ENCODE measurements at places on chromosomes 2 and 18. TPM values are rescaled to one million over a fixed set of nuclear protein-coding genes. Genes with fewer than 3 reads are reported as not detected.

DNA sequence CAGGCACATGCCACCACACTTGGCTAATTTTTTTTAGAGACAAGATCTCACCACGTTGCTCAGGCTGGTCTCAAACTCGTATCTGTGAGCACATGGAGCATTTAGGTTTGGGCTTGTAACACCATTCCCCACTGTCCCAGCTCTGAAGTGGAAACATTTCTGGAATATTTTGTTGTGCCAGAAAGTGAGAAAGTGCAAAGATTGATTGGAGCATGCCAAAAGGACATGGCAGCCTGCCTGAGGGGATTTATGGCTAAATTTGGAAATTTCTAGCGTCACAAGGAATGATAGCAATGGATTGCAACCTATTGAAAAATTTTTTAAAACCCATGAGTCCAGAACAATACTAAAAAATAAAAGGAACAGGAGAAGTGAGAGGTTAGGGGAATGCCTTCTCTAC lies 136.8 kb downstream of the ESCO1 start:
- no peak overlapping the region for H3K4me3 ChIP-seq
- H3K27me3 ChIP-seq: peaks cover 7% of the 10 kb centered on the region
- no peaks in the 10 kb centered on the region for H3K4me1 ChIP-seq
- no peaks in the 10 kb centered on the region for H3K36me3 ChIP-seq
- no peak for DNase-seq

Gene GREB1L
- total RNA-seq: 5.2 TPM

Gene MEP1B
- total RNA-seq: not detected

Gene CNTNAP5
- 8.2 TPM for total RNA-seq

- H3K4me1 ChIP-seq: no peaks in the 10 kb centered on the region
- H3K27ac ChIP-seq: no peak overlapping the region
- no peaks in the 10 kb centered on the region for H3K27me3 ChIP-seq
- H3K36me3 ChIP-seq: no peaks in the 10 kb centered on the region
- no peak for DNase-seq
Measured at GRCh38 chr2:102074152-102074783, 68.3 kb upstream of the IL1R1 start.

Gene CCDC141
- total RNA-seq: 160 TPM

Gene AKAIN1
- total RNA-seq: not detected

All from endodermal cell (in vitro differentiated cells).